HAP-1 (cell line): ENCODE measurements at places on chromosomes 1 and 21.

- DNase-seq, result no peak
Observed at GRCh38 chr1:202624781-202625108, 85.5 kb downstream of the SYT2 start.

DNA sequence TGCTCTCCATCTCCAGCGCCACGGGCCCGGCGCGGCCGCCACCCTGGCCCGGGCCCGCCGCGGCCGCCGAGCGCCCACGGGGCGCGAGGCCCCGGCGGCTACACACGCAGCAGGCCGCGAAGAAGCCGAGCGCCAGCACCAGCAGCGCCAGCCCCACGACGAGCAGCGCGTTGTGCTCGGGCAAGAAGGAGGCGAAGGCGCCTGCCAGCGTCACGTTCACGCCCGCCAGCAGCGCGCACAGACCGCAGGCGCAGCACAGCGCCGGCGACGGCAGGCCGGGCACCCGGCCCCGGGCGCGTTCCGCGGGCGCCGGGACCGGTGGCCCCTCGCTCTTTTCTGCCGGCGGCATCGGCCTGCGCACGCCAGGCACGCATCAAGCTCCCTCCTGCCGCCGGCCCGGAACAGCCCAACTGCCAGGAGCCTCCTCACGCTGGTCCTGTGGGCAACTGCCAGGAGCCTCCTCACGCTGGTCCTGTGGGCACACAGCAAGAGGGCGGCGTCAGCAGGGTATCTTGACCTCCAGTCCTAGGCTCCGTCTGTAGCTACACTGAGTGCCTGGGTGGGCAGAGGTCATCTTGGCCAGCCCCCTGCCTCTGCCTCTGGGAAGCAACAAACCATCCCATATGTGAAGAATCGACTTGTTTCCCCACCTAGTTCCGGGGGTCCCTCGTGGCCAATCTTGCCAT lies 18.1 kb downstream of the KNCN start:
- DNase-seq, result no peak

DNA sequence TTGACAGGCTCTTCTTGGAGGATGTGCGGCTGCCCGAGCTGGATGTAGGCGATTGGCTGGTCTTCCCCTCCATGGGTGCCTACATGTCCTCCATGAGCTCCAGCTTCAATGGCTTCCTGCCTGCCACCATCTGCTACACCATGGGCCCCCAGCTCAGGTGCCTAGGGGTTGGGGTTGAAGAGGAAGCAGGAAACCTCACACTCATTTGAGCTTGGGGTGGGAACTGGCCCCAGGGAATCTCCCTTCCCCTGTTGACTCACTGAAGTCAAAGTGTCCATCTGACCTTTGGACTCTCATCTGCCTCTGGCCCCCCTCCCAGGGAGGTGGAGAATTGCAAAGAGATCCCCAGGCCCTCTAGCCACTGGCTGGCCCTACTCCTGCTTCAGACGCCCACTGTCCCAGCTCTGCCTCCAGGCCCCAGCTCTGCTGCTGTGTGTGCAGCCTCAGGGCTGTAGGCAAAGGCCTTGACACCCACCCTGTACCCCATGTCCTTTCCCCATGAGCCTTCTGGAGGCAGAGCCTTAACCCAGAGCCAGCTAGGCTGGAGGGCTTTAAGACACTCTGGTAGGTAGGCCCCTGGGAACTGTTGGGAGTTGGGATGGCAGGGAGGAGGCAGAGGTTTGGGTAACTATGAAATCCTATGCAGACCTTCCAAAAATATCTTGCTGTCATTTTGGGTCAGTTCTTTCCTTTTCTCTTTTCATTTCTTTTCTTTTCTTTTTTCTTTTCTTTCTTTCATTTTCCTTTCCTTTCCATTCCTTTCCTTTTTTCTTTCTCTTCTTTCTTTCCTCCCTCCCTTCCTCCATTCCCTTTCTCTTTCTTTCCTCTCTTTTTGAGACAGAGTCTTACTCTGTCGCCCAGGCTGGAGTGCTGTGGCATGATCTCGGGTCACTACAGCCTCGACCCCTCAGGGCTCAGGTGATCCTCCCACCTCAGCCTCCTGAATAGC lies 66.9 kb upstream of the TINAGL1 start:
- no peak for DNase-seq

DNA sequence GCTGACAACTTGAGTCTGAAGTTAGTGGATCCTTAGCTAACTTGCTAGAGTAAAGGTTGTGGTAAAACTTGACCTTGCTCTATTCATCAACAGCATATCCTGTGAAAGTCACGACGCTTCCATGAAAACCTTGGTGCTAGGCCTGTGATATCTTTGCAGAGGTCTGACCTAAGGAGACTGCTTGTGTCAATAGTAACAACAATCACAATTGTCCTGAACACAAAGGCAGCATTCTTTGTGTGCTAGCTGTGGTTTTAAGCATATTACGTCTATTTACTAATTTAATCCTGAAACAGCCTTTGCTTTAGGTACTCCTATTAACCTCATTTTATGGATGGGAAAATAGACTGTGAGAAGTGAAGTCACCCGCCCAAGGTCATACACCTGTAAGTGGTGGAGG lies 2.8 kb upstream of the CLDN14 start:
- no peak for DNase-seq
